Smooth muscle cell of the brain vasculature (primary cell): ENCODE measurements at places on chromosomes 11 and 22.

DNA sequence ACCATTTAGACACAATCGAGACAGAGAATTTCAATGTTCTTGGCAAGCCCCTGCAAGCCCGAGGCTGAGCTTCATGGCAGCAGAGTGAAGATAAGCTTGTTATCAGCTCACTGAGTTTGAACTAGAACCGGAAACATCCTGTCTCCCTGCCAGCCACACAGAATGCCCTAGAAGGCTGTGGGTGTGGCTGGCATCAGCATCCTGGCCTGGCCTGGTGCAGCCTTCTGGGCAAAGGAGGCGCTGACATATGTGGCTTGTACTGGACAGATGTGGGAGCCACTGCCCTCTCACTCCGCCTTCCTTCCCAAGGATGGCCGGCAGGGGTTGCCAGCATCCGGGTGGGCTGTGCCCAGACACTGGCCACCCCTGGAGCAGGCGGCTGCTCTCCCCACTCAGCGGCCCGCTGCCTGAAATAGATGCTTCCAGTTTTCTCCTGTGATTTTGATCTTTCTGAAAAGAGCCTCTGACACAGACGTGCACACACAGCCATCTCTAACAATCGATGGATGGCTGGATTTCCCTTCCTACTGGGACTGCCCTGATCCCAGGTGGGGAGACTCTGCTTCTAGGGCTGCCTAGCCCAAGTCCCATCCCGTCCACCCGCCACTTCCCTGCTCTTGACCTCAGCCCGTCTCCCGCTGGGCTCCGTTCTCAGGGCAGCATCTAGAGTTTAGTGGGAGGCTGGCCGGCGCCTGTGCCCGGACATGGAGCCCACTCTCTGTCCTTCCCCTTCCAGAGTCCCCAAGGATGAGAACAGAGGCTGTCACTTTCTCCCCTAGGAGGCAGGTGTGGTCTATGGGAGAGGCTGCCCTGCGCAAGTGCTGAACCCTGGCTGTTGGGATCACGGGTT, 149.7 kb downstream of the CTTN start:
- DNase-seq, result no peak

DNA sequence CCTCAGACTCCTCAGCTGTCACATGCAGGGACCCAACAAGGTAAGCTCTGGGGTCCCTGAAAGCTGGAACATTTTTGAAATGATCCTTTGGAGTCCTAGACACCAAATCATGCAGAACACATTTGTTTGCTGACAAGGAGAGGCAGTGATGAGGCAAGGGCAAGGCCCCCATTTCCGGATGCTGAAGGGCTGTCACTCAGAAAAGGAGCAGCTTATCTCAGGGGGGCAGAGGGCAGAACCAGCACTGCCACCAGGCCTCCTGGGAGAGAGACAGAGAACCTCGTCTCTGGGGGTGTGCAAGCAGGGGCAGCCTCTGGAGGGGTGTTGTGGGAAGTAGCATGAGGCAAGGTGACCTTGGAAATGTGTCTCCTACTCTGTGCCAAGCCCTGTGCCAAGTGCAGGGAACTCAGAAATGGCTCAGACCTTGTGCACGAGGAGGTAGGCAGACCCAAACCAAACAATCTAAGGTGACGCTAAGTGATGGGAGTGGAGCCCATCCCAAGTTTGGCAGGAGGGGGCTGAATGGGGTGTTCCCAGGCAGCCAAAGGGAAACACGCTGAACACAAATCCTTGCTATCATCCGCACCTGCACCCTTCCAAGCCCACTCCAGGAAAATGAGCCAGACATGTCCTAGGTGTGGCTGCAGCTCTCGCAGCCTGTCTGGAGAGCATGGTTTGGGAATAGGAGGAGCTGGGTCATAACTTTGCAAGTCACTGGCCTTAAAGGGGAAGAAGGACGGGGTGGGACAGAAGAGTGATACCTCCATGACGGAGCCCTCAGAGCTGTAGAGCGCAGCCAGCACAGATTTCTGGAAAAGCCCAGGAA, 94.2 kb downstream of the PDE2A start:
- no peak for DNase-seq

DNA sequence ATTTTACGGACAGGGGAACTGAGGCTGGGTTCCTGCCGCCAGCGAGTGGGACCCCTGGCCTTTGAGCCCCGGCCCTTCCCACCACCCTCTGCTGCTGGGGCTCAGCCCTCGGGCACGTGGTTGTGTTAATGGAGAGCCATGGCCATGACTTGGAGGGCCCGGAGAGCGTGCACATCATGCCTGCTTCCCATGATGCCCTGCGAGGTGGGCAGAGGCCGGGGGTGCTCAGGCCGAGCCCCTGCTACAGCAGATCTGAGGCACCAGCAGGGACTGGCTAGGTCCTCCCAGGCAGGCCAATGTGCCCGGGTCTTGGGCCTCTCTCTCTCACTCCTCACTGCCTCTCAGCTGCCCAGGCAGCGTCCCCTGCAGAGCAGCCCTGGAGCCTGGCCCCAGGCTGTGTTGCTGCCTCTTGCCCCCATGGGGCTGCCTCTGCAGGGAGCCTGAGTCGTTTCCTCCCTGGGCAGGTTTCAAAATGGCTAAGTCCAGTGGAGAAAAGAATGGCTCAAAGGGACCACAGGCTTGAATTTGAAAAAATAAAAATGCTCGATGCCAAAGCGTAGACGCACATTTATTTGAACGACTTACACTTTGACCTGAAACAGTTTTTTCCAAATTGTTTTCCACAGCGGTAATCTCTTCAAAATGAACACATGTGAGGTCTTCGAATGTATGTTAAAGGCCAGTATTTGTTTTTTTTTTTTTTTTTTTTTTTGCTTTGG, 72.6 kb upstream of the CLDN5 start:
- DNase-seq, result no peak

DNA sequence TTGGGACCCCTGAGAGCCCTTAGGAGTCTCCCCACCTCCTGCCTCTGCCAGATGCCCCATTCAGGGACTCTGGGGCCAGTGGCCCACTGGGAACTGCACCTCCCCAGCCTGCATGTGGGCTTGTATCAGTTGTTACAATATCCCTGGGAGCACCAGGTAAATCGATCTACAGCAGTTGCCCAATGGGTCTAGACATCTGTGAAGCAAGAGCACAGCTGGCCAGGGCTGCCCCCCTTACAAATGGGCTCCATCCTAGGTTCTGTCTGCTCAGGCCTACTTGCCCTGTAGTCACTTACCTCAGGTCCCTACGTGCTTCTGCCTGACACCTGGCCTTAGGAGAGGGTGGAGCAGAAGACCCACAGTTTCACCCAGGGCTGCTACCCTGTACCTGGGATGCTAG, 62.7 kb downstream of the HIRA start:
- DNase-seq, result no peak

DNA sequence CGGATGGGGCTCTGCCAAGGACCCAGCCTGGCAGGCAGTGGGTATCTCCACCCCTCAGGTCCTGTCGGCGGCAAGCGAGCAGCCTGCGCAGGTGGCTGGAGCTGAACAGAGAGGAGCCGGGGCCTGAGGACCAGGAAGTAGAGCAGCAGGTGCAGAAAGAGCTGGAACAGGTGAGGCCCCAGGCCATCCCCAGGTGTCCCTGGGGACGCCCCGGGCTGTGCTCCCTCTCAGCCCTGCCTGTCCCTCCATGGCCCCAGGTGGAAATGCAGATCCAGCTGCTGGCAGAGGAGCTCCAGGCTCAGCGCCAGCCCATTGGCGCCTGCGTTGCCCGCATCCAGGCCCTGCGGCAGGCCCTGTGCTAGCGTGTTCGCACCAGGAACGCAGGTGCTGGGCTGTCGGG, 44.0 kb downstream of the PISD start:
- no peak for DNase-seq

DNA sequence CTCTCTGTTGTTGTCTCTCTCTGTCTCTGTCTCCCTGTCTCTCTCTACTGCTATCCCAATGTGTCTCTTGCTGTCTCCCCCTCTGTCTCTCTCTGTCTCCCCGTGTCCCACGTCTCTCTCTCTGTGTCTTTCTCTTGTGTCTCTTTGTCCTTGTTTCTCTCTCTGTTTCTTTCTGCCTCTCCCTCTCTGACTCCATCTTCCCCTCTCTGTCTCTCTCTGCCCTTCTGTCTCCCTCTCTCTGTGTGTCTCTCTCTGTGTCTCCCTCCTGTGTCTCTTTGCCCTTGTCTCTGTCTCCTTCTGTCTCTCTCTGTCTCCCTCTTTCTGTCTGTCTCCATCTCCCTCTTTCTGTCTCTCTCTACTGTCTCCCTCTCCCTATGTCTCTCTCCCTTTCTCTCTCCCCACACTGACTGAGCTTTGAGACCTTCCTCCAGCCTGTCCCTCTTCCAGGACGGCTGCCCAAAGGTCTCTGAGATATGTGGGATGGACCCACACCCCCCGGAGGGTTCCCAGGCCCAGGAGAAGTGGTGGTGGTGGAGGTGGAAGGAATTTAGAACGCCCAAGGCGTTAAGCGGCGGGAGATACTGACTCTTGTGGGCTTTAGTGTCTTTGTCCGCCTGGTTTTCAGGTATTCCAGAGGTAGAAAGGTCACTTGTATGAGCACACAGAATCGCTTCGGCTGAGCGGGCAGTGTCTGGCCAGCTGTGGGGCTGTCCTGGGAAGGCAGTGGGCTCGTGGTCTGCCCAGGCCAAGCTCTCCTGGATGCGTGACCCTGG, 65.5 kb upstream of the CCND1 start:
- no peak for DNase-seq

DNA sequence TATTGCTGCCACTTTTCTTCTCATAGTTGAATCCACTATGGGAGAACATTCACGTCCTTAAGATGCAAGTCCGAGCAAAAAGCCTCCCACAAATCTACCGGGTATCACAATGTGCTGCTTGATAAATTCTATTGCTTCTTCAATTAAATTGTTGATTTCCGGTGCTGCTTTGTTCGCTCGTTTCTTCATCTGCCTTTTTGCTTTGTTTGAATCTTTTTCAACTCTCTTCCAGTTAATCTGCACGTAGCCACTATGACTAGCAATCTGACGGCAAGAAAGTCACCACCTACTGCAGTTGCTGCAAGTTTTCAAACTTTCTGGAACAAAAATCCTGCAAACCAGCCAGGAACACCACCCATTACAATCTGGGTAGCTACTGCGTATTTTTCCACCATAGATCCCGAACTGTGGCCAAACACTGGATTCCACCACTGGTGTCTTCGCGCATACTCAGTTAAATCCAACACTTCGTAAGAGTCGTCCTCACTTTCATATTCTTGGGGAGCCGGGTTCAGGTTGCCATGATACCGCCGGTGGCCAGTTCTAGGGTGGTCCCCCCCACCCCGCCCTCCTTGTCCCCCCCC, 59.1 kb downstream of the CLMP start:
- DNase-seq, result no peak

- no peak for DNase-seq
Observed at GRCh38 chr11:113265362-113265761, 49.0 kb upstream of the TTC12 start.

DNA sequence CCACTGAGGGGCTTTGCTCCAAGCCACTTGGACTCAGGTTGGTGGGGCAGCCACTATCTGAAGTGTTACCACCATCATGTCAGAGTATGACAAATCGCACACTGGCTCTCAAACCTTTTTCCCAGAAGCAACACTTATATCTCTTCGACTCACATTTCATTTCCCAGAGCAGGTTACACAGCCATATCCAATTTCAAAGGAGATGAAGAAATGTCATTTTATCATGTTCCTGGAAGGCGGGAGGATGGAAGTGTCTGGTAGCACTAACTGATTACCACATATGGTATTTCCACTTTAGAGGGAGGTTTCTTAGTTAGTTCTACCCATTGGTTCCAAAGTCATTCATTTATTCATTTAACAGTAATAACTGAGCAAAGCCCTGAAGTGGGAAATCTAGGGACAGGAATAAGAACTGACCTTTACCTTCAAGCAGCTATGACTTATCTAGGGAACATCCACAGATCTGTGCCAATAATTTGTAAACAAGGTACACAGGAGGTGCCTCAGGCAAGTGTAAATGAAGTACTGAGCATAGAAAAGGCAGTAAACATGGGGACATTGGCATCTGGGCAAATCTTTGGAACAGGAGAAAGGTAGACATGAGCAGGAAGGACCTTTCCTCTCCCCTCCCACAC, 54.9 kb upstream of the LRRC55 start:
- no peak for DNase-seq

GRCh38 chr11:13183094-13183825, 94.3 kb upstream of the BMAL1 start:
- peak; percentile 10 for DNase-seq

GRCh38 chr11:61080526-61080925, 21.8 kb upstream of the CD5 start:
- DNase-seq, result no peak

- DNase-seq, result no peak
Observed at GRCh38 chr22:26891429-26891828, 234.0 kb downstream of the MIAT start.

GRCh38 chr11:126890561-126890960, 110.0 kb downstream of the KIRREL3 start:
- no peak for DNase-seq

GRCh38 chr22:39290724-39291161, 28.7 kb downstream of the RPL3 start:
- DNase-seq, result no peak

DNA sequence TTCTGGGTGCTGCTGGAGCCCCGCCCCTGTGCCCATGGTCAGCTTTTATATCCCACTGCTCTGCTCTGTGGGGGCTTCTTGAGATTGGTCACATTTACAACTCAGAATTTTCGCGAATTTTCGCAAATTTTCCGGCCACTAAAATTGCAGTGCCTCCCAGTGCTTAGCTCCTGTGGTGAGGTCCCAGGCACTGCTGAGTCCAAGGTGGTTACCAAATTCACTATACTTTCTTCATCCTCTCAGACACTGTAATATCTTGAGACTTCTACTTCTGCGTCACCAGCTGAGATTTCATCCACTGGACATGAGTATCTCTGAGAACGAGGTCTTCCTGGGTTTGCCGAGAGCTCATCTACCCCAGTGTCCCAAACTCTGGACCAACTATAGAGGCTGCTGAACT, 8.7 kb downstream of the KDM4F start:
- DNase-seq, result no peak

DNA sequence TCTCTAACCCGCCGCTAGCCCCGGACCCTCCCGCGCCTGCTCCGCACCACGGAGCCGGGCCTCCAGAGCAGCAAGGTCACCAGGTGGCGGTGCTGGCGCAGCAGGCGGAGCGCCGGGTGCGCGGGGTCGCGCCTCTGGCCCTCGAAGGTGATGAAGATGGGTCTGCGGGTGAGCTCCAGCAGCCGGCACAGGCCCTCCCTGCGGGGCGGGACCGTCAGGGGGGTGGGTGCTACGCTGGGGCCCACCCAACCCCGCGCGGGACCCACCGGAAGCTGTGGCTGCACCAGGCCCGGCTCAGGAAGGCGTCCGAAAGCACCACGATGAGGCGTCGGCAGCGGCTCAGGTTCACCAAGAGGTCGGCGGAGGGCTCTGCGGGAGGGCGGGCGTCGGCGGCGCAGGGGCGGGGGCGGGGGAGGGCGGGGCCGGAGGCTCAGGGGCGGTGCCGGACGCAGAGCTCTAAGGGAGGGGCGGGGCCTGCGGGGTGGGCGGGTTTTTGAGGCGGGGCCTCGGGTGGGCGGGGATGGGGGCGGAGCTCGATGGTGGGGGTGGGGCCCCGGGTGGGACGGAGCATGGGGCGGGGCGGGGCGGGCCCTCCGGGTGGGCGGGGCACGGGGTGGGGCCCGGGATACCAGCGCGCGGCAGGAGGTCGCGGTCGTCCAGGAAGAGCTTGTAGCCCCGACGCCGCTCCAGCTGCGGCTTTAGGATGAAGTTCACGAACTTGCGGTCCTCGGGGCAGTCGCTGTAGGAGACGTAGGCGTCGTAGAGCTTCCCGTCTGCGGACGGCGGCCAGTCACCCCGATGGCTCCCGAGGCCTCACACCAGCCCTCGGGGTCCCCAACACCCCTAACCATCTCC, 7.8 kb downstream of the SIGIRR start:
- peak; percentile 26 for DNase-seq
